ENCODE measurements at places on chromosomes 4 and X.

- no peak for DNase-seq
These were observed 57.8 kb upstream of the ANXA3 start for GRCh38 chr4:78493731-78494130.

DNA sequence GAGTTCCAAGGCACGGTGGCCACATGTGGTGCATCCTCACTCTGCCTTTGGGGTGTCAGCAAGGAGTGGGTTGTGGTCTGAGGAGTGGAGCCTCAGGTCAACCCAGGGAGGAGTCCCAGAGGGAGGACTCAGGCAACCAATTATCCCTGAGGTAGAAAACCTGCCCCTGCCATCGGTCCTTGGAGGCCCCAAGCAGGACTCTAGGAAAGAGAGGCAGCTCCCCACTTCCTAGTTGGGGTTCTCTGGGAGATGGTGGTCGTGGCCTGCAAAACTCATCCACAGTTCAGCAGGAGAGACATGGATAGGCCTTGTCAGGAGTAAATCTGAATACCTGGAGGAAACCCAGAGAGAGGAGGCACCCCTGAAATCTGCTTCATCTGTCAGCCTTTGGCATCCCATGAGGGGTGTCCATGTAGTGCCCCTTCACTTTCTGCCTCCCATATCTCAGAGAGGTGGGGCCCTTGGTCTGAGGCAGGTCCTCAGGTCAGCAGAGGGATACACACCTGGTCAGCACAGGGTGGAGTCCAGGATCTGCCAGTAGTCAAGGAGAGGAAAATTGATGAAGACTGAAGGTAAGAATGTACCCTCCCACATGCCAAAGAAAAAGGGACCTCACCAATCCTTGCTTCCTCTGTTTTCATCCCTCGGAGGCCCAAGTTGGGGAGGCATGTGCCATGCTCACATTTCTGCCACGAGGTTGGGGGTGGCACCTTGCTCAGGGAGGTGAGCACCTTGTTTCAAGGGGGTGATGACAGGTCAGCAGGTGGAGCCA is 1.6 kb downstream of the MAGEA11 start:
- no peak for DNase-seq

- DNase-seq, result no peak
These were observed 245.2 kb upstream of the FSTL5 start for GRCh38 chr4:162409048-162409447.

DNA sequence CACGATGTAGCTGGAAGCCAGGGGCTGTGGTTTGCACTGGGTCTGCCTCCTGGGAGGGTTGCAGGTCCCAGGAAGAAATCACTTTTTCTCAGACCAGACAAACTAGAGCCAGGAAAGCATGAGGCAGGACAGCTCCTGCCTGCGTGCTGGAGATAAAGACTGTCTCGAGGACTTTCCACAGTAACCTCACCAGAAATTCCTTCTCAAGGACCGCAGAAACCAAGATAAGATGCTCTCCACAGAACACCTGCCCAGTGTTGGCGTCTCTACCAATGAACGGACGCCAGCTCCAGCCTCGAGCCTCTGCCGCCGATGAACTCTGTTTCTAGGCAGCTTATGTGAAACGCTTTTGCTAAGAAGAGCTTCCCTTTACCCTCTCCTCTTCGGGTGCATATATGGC is 76.9 kb upstream of the AFAP1 start:
- no peak for DNase-seq

GRCh38 chrX:68794461-68794860 is 34.4 kb upstream of the EFNB1 start:
- DNase-seq, result no peak

DNA sequence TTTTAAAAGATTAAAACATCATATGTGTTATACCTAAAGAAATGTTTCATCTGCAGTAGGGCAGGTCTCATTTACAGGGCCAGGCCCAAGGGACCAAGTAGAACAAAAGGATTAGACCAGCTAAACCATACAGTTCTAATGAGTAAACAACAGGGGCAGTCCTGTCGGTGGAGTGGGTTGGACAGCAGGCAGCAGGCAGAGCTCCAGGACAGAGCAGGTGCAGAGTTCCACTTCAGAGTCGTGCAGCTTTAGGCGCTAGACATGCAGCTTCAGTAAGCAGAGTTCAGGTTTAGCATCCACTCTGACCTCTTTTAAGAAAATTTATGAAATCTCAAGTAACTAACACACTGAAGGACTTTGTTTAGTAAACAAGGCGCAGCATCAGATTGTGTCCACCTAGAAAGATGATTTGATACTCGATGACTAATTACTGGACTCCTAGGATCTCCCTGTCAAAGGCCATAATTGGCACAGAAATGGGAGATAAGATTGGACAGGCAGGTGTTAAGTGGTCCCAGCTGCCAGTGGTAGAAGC is 487.7 kb upstream of the INTU start:
- DNase-seq, result no peak

GRCh38 chr4:67928546-67928945 is 34.7 kb downstream of the TMPRSS11A start:
- no peak for DNase-seq

DNA sequence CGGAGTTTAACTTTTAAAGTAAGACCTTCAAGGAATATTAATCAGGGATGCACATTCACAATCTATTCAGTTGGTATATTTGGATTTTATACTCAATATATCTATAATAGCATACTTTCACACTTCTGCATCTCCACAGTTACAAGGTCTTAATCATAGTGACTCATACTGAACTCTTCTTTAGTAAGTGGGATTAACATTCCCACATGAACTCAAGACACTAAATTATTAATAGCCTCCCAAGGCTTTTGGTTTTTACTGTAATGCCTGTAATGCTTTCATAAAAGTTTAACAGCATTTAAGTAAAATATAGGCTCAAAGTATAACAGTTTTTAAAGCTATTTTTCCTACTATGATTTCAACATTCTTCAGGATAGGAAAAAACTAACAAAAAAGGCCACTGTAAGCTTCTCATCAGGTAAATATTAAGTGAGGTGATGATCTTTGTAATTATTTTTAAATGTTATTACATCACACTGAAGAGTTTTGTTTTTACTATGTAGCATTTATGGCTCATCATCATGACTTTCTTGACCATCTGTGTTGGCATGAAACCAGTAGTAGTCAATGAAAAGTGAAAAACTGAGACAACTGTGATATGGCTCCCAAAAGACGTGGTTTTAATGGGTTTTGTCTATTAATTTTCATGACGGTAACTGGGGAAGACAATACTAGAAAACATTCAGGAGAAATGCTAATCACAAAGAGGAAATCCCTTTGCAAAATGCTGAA is 91.5 kb upstream of the GALNT7 start:
- DNase-seq, result no peak

GRCh38 chr4:183142571-183143550 is 43.8 kb downstream of the WWC2 start:
- DNase-seq, result no peak

DNA sequence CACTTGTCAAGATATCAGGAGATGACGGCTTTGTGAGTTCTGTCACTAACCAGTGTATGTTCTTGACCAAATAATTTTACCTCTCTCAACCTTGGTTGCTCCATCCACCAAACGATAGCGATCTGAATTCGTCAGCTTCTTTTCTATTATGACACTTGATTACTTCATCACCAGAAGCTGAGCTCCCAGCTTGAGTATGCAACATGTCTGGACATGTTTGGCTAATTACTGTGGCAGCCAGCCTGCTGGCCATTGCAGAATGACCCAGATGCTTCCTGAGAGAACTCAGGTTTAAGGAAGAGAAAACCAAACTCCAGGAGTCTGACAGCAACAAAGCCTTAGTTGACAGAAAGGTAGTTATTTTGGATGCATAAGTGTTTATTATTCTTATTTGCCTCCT is 46.4 kb upstream of the PARM1 start:
- DNase-seq, result no peak

DNA sequence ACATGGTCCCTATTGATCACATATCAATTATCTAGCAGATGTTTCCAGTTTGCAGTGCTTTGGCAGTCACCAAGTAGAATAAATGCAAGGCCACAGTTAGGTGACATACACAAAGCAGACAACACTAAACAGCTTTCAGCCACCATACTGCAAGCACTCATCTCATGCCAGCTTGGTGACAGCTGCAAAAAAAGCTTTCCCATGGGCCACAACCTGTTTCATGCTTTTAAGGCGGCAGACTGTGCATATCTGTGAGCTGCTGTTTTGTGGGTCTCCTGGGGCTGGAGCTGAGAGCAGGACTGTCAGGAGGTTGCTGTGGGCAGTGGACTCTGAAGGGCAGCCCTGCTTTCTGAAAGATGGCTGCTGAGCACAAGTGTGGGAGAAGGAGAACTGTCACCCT is 82.6 kb downstream of the FHDC1 start:
- no peak for DNase-seq

DNA sequence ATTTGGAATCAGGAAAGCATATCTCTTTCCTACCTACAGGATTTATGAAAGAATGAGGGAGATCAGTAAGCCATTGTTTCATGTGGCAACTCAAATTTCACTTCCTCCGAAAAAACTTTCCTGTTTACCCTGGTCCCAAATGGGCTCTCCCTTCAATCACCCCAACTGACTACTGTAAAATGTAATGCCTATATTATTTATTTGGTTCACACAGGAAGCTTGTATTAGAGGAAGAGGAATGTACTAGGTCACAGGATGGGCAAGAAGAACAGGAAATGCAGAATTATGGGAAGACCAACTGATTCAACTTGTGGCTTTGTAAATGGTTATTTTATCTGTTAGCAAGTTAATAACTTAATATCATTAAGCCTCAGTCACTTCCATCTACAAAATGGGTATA is 23.1 kb downstream of the COL4A6 start:
- DNase-seq, result no peak

GRCh38 chrX:50115973-50116372 is 84.8 kb downstream of the AKAP4 start:
- DNase-seq, result no peak

DNA sequence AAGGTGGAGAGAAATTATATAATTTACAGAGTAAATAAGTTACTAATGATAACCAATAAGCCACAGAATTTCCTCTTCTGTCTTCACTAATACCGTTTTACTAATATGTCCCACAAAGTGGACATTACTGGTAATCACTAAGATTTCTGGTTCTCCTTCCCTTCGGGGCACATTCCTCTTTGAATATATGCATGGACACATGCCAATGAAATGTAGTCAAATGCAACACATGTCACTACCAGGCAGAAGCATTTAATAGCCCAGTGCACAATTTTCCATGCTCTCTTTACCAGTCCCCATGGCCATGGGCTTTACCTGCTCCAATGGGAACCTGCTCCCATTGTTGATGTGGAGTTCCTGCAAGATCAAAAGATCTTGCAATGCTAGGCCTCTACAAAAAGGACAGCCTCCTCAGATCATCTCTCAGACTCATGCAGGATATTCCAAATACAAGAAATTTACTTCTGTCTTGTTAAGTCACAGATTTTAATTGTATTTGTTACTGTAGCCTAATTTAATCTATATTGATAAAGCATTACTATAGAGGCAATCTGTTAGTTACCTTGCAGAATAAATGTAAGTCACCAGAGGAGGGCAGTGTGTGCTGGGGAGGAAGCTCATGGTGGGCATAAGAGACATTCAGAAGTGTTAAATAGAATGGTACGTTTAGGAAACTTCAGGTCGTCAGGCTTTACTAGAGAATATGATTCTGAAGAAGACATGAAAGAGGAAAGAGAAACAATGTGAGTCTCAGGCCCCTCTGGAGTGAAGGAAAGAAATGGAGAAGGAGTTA is 37.1 kb upstream of the INPP4B start:
- no peak for DNase-seq

- DNase-seq, result no peak
These were observed 213.3 kb upstream of the SPRY1 start for GRCh38 chr4:123183308-123183707.

DNA sequence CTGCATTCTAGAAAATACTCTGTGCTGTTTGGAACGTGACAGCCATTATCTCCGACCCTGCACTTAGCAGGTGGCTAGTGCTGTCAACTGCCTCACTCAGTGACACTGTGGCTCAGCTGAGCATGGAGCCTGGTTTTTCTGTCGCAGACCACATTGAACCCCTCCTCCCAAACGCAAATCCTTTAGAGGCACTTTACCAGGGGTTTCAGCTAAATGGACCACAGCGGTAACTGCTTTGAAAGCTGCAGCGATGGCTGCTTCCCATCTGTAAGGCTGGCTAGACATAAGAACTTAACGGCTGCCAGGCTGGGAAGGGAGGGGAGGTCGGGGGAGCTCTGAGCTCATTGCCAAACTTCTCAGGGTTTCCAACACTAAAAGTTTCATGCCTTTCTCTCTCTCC is 8.1 kb downstream of the SLC34A2 start:
- DNase-seq, result no peak

GRCh38 chr4:23260511-23260910 is 567.8 kb downstream of the GBA3 start:
- DNase-seq, result no peak

GRCh38 chrX:139739138-139739537 is 31.2 kb upstream of the MCF2 start:
- no peak for DNase-seq

DNA sequence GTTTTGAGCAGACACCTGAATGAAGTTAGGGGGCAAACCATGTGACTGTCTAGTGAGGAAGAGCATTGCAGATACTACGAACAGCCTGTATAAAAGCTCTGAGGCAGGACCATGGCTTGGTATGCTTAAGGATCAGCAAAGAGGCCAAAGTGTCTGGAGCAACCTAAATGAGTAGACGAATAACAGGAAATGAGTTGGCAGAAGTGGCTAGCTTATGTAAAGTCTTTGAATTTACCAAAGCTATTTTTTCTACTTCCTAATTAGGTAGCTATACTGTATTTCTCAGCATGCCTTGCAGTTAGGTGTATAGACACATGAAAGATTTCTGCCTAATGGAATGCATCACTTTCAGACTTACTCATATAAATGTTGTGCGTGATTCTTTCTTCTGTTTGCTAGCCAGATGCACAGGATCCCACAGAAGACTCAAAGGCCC is 9.3 kb upstream of the GPRIN3 start:
- DNase-seq, result no peak

DNA sequence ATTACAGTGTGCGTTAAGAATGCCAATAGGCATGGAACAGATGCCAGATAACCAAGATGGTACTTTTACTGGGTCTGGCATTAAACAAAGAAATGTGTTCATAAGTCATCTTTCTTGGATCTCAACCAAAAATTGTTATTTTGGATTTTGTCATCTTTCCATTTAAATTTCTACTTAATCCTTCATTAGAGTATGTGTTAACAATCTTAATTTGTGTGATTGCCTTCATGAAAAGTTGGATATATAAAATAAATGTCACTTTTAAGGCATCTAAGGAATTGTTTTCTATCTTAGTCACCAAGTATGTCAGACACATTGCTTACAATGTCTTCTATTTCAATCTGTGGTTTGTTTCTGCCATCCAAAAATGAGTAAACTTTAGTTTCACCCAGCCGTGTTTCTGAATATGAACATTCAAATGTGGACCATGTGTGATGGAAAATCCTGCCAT is 87.5 kb downstream of the PALLD start:
- no peak for DNase-seq

- DNase-seq, result no peak
These were observed 547.5 kb downstream of the SMARCA1 start for GRCh38 chrX:128975745-128976144.

Measured in stimulated activated CD8-positive, alpha-beta memory T cell treated with anti-CD3 and anti-CD28 coated beads, Interleukin-12 subunit alpha, Interleukin-12 subunit beta, amount 100 ng/mL, for 4 hours (primary cell).